KBM-7 (cell line): ENCODE measurements at places on chromosomes 6 and 20.

GRCh38 chr6:164554700-164555476 lies 754.5 kb downstream of the C6orf118 start:
- no peak for DNase-seq

DNA sequence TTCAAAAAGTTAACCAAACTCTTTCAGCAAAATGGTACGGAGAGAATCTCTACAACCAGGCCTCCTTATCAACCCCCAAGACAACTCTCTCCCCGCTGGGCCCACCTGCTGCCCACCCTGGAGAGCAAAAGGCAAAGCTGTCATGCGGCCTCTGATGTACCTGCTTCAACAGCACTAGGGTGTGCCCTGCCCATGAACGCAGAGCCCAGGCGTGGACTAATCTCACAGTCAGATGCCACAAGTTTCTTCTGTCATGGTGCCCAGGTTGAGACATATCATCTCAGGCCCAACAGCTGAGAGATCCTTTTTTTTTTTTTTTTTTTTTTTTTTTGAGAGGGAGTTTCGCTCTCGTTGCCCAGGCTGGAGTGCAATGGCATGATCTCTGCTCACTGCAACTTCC lies 26.3 kb downstream of the SLC2A4RG start:
- no peak for DNase-seq

DNA sequence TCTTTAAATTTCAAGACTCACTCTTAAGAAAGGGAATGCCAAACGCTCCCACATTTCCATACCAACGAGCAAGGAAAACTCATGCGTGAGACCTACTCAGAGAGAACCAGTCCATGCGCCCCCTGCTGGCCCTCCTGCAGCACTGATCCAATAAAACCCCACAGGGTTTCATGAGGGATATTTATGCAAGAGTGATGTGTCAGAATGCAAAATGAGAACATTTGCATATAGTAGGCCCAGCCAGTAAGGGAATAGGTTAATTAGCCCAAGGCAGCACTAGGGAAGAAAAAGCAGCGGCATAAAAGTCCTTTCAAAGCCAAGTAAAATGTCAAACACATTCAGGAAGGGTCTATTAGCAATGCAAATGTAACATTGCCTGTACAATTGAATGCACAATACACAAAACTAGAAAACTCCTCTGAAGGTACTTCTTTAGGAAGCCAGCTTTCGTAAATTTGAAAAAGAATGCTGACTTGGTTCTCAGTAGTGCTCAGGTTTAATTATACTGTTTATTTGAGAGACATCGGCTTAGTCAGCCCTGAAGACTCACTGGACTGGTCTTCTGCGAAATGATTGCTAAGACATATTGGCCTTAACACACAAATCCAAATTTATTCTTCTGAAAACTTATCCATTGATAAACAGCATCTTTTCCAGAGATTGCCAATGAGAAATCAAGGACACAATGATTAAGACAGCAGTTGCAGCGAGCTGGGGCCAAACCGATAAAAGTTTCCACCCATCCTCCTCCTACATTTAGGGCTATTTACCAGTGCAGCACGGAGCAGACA lies 93.2 kb downstream of the GMPR start:
- DNase-seq: peak; percentile 76

DNA sequence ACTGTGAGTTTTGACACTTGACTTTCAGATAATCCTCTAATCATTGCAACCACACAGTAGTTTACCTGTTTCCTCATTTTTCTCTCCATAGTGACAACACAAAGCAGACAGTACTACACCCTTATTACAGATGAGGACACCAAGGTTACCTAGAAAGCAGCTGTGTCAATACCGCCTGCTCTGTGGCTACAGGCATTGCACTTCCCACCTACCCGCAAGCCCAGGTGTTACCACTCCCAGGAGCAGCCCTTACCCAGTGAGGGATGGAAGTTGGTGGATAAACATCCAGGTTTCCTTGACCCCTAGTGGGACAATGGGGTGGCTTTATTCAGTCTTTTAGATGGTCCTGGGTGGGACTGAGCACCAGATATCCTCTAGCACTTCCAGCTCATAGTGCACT lies 503.6 kb downstream of the PTPRT start:
- DNase-seq: no peak

- no peak for DNase-seq
Observed at GRCh38 chr20:14556206-14556605, 218.8 kb upstream of the FLRT3 start.

DNA sequence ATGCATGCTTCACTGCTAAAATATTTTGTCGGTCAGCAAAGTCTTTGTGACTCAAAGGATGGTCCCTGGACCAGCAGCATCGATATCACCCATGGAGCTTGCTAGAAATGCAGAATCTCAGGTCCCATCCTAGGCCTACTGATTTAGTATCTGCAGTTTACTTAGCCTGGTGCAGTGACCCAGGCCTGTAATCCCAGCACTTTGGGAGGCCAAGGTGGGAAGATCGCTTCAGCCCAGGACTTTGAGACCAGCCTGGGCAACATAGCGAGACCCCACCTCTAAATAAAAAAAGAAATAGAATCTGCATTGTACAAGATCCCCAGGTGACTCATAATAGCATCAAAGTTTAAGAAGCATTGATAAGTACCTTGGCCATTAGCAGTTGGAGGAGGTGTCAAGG lies 248.7 kb downstream of the CD83 start:
- no peak for DNase-seq

DNA sequence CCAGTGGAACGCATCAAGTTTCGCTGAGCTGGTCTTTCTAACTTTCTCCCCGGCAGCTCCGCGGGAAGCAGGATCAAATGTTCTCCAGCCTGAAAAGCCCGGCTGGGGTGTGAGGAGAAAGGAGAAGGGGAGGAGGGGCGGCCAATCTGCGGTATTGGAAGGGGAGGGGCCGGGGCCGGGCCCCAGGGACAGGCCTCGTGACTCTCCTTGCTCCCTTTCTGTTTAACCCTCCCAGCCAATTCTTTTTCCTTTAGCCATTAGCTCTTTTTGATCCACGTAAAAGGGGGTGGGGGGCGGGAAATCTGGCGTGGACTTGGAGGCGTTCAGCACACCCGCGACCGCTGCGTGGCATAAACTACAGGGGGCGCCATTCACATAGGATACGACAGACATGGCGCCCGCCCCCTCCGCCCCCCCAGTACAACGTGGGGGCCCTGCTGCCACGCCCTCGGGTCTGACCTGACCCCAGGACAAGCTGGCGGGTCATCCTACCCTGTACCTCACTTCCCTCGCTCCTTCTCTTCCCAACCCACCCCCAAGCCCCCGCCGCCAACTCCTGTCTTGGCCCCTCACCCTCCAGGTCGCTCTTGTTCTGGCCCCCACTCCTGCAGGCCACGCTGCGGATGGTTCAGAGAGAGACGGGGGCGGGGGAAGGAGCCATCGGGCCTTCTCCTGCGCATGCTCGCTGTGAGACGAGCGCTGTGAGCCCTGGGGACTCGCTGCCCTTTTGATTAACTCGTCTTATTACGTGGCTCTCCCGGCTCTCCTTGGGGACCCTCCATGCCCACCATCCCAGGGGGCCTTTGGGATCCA lies 7.8 kb upstream of the MDGA1 start:
- peak; percentile 58 for DNase-seq

- DNase-seq: no peak
Observed at GRCh38 chr20:58342104-58342945, 32.8 kb downstream of the RAB22A start.

DNA sequence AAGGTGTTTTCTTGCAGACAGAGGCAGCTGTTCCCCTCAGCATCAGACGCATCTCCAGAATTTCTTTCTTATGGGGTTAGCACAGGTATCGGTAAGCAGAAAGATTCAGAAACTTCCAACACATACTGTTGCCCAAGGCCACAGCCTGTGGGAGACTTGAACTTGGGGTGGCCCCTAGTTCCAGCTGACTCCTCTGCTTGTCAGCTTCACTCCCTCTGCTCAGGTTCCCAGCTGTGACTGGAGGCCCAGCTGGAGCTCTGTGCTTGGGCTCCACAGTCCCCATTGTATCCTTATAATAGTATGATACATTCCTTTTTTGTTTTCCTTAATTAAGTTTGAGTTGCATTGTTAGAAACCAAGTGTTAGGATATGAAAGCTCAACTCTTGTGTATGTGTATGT lies 26.2 kb upstream of the BTN3A2 start:
- DNase-seq: no peak

DNA sequence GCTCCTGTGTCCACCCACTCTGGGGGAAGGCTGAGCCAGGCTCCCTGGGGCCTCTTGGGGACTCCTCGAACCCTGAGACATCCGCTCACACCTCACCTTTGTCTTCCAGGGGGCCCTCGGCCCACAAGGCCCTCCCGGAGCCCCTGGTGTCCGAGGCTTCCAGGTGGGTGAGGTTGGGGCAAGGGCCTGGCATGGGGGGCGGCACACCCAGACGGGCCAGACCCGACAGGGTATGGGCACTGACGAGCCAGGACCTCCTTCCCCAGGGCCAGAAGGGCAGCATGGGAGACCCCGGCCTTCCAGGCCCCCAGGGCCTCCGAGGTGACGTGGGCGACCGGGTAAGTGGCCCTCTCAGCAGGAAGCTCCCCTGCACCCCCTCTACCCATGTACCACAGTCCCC lies 13.4 kb downstream of the COL9A3 start:
- no peak for DNase-seq

- DNase-seq: peak; percentile 40
Observed at GRCh38 chr6:165439928-165440554, 130.6 kb upstream of the C6orf118 start.

- DNase-seq: peak; percentile 26
Observed at GRCh38 chr6:107712665-107713551, 111.2 kb downstream of the SCML4 start.

DNA sequence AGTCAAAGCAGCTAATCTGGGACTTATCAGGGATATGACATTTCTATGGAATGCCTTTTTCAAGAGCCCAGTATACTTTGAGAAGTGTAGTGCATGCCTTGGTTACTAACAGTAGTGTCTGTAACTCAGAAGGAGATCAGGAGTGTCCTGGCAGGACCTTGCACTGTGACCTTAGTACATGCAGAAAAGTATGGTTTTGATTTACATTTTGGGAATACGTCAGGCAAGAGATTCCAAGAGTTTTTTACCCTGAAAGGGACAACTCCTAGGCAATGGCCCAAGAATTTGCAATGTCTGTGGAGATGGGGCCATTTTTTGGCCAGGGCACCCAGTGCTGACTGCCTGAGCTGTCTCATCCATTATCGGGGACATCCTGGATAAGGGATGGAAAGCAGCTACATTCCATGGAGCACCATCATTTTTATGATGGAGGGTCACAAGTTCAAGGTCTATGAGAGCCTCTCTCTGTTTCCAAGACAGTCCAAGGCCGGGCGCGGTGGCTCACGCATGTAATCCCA lies 80.2 kb downstream of the FAM50B start:
- DNase-seq: no peak

DNA sequence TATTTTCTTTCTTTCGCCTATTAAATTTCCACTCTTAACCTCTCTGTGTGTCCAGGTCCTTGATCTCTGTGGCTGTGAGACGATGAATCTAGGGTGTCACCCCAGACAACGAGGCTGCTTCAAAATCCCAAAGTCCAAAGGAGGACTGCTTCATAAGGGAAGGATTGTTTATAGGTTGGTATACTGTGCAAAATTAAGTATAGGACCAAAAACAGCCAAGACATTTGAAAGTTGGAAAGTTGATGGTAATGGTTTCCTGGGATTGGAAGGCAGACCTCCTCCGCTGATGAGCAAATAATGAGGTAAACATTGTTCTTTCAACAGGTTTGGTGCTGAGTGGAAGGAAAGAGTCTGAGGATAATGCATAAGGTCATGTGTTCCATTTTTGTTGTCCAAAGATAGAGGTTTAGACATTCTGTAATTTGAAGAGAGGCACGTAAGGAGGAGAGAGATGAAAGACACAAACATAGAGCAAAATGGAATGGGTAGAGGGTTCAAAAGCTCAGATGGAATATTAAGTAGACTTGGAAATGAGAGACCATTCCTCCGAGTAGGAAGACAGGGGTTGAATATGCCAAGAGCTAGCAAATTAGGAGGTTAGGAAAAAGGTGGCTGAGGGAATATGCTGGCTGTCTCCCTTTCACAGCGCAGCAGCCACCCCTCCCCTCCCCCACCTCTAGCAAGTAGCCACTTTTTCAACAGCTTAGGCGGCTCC lies 24.8 kb downstream of the ZNF311 start:
- DNase-seq: no peak

- no peak for DNase-seq
Observed at GRCh38 chr20:22807045-22807444, 222.7 kb upstream of the FOXA2 start.

GRCh38 chr6:155079985-155080452 lies 84.9 kb downstream of the TIAM2 start:
- peak; percentile 78 for DNase-seq

DNA sequence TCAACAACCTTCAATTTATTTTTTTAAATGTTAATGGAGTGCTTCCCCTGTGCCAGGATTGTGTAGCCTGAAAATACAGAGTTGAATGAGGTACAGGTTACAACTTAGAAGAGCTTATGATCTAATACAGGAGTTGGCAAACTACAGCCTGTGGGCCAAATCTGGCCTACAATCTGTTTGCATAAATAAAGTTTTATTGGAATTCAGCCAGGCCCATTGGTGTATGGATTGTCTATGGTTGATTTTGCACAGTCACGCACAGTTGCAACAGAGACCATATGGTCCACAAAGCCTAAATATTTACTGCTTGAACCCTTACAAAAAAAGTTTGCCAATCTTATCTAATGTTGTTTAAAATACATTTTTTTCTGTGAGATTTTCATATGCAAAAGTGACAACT lies 177.3 kb upstream of the CCN2 start:
- DNase-seq: no peak

DNA sequence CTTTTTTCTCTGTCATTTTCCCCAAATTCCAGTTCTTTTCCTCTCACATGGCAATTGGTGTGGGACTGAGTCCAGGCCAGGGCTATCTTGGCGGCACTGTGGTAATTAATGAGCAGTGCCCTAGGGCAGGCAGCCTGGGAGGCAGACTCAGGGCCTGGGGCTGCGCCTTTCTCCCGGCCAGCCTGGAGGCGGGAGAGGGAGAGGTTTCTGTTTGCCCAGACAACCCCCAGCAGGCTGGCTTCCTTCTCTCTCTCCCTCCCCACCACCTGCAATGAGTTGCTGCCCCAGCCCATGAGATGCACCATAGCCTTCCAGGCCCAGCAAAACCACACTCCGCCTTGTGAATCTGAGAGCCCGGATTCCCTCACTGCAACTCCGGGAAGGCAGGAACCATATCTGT lies 15.1 kb upstream of the CCDC167 start:
- no peak for DNase-seq

- no peak for DNase-seq
Observed at GRCh38 chr20:18738055-18738454, 75.5 kb upstream of the SCP2D1 start.

GRCh38 chr6:161908872-161909271 lies 635.0 kb upstream of the AGPAT4 start:
- DNase-seq: no peak

GRCh38 chr6:33116841-33117711 lies 41.3 kb downstream of the HLA-DPB1 start:
- DNase-seq: no peak
